ENCODE measurements at places on chromosomes 2 and 18.

- no peak for DNase-seq
Observed at GRCh38 chr2:15425712-15426111, 135.4 kb downstream of the NBAS start.

DNA sequence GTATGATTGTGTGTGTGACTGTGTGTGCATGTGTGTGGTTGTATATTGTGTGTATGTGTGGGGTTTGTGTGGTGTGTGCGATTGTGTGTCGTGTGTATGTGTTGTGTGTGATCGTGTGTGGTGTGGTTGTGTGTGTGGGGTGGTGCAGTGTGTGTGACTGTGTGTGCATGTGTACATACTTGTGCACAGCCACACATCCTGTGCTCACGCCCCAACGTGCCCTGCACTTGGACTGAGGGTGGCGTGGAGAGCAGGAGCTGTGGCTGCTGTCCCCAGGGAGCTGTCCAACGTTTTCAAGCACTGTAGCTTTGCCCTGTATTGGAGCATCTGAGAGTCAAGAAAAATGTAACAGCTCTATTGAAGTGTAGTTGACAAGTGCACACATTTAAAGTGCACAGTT, 243.2 kb upstream of the HDAC4 start:
- DNase-seq, result no peak

GRCh38 chr2:6993229-6993640, 76.0 kb downstream of the RNF144A start:
- no peak for DNase-seq

DNA sequence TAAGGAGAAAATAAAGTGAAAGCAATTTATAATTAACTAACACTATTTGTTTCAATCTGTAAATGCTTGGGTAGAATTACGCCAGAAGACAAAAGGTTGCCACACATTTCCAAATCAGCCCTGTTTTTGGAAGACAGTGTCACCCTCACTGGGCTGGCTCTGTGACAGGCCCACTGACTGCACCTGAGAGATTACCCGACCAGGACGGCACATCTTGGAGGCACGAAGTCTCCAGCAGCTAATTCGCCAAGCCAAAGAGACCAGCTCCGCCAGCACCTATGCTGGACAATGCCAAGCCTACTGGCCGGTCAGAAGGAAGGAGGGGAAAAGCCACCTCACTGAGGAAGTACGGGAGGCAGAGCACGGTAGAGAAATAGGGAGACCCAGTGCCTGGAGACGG, 61.9 kb downstream of the CYB5A start:
- DNase-seq, result no peak

- DNase-seq, result no peak
Observed at GRCh38 chr2:128635361-128635900, 316.8 kb upstream of the HS6ST1 start.

DNA sequence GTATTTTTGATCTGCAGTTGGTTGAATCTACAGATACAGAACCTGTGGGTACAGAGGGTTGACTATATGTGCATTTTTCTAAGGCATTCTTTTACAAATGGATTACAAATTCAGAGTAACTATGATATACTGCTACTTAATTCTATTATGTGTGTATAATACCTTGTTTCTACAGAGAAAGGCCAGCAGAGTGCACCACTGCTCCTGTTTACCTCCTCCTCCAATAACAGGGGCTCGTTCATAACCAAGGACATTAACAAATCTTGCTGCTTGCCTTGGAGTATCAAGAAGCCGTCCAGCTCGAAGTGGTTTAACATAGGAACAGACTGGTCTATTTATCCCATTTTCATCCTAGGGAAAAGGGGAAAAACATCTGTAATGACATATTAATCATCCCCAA, 16.4 kb downstream of the CEP76 start:
- no peak for DNase-seq

Data from NCI-H2029 (cell line).